ENCODE measurements at places on chromosomes 1 and 21.

GRCh38 chr1:31300193-31300592, 3.4 kb downstream of the ZCCHC17 start:
- DNase-seq: no peak

- DNase-seq: no peak
Observed at GRCh38 chr1:107413951-107414350, 273.1 kb downstream of the NTNG1 start.

DNA sequence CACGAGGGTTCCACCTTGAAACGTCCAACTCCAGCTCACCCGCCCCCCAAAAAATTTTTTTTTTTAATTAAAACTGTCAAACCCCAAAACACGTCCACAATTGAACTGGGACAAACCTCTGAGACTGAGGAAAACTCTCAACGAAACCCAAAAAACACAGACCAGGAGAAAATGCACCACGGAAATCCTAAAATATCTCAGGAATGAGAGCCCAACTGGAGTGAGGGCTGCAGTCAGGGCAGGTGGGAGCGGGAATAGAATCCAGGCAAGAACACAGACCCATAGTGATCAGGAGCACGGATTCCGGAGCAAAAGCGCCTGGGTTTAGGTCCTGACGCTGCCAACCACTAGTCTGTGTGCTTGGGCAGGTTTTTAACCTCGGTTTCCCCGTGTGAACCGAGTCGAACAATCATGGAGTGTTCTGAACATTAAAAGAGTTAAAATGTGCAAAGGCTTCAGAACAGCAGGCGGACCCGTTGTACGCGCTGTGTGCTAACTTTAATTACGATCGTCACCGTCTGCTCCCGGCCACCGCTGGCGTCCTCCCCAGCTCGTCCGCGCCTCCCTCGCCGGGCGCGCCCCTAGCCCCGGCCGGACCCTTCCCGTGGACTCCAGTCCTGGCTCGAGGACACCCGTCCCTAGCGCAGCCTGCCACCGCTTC, 624 bp downstream of the ARHGAP29 start:
- DNase-seq: no peak

GRCh38 chr1:64915381-64916274, 50.7 kb downstream of the JAK1 start:
- DNase-seq: peak; percentile 79

DNA sequence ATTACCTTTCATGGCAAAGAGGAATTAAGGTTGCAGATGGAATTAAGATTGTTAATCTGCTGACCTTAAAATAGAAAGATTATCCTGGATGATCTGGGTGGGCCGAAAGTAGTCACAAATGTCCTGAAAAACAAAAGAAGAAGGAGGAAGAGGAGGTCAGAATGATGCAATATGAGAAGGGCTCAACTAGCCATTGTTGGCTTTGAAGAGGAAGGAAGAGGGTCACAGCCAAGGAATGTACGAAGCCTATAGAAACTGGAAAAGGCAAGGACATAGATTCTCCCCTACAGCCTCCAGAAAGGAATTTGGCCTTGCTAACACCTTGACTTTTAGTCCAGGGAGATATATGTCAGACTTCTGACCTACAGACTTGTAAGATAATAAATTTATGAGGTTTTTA, 39.4 kb upstream of the FMOD start:
- DNase-seq: no peak

DNA sequence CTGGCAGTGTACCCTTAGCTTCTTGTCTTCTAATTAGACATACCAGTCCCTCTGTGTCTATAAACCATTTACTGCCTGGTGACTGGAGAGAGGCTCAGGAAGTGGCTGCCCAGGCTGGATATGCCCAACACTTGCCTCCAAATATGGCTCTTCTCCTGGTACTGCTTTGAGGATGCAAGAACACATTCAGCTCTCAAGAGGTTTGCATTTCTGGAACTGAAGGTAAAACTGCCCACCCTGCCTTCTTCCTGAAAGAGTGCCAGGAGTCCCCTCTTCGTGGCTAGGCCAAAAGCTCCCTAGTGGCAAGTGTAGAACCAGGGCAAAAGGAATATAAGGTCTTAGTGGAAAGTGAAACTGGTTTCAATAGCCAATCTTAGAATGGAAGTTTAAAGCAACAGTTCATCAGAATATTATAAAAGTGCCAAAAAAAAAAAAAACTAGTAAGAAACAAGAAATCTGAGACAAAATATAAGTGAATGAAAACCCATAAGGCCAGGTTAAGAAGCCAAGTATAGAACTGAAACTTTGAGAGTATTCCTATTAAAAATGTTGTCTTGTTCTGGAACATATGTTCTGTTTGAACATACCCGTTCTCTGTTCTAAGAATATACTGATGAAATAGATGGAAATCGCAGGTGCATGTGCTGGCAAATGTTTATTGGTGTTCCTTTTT, 77.2 kb upstream of the CTTNBP2NL start:
- DNase-seq: no peak

- no peak for DNase-seq
Observed at GRCh38 chr1:209397371-209397770, 186.1 kb upstream of the CAMK1G start.

DNA sequence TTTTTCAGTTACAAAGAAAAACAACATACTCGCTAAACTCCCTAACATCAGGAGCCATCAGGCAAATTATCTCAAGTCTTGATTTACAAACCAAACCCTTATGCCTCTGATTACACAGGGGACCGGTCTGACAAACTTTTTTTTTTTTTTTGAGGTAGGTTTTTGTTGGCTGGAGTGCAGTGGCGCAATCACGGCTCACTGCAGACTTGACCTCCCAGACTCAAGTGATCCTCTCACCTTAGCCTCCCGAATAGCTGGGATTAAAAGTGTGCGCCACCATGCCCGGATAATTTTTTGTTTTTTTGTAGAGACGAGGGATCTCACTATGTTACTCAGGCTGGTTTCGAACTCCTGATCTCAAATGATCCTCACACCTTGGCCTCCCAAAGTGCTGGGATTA, 3.8 kb upstream of the MIIP start:
- no peak for DNase-seq
